Right hindlimb (tissue), 1 donor: ENCODE measurements at places on chromosomes 7 and 10.
A peak's percentile ranks its signal among the peaks of the same experiment; 100 is the strongest.

DNA sequence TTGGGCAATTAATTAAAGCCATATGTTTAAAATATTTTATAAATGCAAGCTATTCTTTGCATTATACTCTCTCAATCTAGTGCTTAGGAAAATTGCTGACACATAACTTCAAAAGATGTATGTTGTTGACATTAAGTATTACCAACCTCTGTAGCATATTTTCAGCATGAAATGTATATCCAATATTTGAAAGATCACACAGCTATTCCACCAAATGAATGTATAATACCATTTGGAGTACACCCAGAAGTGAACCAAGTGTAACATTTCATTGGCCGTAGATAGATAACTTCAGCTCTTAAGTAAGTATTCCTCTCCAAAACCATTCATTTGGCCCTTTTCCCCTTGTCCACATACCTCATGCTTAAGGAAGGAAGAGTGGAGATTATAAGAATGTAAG, 104.6 kb downstream of the HECTD2 start:
- no peak for DNase-seq

- no peak for DNase-seq
Measured at GRCh38 chr7:76022026-76022780, 25.6 kb downstream of the STYXL1 start.

- no peak for DNase-seq
Measured at GRCh38 chr7:11591055-11591633, 240.9 kb downstream of the THSD7A start.

- DNase-seq = no peak
Measured at GRCh38 chr7:116438267-116438666, 61.3 kb upstream of the CAV2 start.

DNA sequence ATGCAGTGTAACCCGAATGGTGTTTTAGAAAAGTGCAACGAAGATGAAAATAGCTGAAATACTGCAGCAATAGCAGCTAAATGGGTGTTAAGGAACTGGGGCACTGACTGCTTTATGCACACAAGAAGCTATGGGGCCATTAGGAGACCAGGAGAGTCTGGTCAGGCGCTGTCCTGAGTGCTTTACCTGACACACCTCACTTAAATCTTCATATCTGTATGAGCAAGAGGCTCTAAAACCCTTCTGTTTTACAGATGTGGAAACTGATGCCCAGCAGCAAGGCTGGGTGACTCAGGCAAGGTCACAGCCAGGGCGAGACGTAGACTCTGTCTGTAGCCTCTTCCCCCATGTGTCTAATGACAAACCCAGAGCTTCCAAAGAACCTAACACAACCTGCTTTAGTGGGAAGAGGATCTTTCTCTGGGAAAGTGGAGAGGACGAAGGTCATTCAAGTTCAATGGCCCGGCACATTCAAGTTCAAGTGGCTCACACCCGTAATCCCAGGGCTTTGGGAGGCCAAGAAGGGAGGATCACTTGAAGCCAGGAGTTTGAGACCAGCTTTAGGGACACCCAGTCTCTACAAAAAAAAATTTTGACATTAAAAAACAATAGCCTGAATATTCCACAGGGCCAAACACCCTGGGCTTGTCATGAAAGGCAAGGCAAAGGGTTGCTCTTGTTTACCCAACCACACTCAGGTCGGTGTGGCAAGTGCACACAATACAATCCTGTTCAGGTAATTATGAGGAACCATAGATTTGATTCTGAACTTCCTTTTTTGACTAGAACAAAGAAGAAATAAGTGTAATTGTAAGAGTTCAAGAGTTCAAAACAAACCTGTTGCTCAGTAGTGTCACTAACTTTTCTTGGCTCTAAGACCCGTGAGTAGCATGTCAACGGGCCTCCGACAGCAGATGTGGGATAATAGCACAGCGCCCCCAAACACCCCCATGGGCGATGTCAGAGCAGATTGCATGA, 53.7 kb upstream of the KLF6 start:
- no peak for DNase-seq

DNA sequence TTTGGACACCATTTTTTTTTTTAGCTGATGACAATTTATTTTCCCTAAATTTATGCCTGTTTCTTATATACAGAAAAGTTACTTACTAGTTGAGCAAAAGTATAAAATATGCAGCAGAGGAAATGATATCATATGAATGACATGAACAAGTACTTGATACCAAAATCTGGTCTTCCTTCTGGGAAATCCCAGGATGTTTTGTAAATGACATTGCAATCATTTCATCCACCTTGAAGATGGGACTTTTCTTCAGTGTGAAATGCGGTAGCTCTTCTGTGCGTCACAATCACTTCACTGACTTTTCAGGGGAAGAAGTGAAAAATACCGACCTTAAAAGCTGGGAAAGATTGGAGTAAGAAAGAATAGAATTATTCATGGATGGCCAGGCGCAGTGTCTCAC, 23.8 kb downstream of the C1QL3 start:
- no peak for DNase-seq

DNA sequence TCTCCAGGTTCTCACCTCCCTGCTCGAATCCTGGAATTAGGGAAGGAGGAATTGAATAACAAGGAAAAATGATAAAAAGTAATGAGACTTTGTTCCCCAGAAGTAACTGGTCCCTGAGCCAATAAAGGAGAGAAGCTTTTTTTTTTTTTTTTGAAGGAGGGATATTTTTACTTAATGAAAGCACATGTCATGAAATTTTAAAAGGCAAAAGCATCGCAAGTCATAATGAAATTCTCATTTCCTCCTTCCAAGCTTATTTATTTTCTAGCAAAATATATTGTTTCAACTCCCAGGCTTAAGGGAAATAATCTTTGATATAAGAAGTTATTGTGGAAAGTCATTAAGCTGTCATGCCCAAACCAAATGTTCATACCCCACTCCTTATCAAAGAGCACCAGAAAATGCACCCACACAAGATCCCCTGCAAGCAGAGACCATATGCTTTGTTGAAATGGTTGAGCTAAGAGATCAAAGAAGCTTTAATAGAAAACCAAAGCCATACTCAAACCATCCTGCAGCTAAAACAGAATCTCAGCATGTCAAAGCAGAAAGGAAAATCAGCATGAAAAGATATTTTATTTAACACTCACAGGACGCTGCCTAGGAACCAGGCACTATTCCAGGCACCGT, 16.7 kb upstream of the ABCC2 start:
- no peak for DNase-seq

DNA sequence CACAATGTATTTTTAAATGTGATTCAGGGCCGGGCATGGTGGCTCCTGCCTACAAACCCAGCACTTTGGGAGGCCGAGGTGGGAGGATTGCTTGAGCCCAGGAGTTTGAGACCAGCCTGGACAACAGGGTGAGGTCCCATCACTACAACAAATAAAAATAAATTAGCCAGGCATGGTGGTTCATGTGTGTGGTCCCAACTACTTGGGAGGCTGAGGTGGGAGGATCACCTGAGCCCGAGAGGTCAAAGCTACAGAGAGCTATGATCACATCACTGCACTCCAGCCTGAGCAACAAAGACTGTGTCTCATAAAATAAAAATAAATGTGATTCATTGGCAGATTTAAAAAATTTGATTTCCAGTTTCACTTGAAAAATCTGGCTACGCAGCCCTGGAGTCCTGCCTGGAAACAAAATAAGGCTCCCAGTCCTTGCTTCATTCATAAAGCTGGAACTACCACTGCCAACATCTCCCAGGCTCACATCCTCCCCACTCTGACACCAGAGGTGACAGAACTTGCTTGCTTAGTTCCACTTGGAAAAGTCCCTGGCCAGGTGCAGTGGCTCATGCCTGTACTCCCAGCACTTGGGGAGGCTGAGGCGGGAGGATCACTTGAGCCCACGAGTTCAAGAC, 27.9 kb upstream of the SLC35G1 start:
- DNase-seq = peak; percentile 40

- DNase-seq = no peak
Measured at GRCh38 chr7:78296644-78297371, 498.2 kb downstream of the PHTF2 start.

DNA sequence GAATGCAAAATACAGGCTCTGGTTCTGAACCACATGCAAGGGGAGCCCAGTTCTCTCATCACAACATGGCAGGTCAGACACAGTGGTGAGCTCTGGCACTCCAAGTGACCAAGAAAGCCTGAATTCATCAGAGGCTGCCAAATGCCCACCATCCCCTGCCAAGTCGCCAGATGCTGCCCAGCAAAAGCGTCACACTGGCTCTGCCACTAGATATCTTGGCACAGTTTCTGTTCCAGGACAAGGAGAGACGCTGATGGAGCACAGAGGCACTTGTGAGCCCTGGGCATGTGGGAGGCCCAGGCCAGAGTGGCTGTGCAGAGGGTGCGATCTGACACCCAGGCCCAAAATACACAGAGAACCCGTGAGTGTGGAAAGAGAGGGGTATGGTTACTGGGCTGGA, 57.8 kb downstream of the GAD2 start:
- DNase-seq = no peak

- no peak for DNase-seq
Measured at GRCh38 chr10:131219584-131219886, 92.0 kb downstream of the TCERG1L start.

DNA sequence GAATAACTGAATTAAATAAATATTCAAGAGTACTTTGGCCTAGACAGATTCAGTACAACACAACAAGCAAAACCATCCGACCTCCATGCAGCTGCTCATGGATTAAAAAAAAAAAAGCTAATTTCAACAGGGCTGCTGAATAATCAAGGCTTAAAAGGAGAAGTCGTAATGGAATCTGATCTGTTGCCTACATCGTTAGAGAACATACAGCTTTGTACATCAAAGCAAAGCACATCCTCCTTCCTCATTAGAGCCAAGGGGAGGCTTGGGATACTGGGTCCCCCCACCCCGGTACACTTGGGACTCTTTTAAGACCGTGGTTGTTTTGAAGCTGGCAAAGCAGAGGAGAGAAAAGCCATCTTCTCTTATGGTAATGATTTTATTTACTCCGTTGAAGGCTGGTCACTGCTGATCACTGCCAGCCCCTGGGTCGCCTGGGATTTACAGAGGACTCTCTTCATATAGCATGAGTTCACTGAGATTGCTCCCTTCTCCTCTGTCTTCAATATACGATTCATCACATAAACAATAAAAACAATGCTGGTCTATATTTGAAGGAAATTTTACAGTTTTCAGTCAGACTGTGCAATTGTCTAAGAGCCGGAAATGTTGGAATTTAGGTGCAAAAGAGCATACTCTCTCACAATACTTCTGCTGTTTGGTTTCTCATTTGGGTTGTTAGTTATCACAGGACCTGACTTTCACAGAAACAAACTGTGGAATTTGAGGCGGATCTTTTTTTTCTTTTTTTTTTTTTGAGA, 148.8 kb downstream of the FAM107B start:
- no peak for DNase-seq

GRCh38 chr7:36119005-36119706, 33.9 kb upstream of the EEPD1 start:
- no peak for DNase-seq

DNA sequence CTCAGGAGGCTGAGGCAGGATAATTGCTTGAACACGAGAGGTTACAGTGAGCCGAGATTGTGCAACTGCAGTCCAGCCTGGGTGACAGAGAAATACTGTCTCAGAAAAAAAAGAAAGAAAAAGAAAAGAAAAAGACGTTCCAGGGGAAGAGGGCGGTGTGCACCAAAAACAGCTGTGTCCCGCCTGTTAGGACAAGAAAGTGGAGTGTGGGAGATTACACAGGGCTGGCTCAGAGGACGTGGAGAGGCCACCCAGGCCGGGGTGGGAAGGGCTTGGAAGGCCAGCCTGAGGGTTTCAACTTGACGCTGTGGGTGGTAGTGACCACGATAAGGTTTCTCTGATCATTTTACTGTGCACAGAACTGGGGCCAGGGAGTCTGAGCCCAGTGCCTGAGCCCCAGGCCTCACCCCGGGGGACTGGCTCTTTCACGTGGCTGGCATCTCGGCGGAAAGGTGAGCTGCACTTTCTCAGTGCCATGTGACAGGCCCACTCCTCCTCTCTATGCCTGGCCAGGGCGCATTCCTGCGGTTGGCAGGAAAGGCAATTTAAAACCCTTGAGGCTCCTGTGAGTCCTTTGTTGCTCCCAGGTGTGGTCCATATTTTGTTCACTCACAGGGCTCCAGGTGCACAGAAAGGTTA, 13.9 kb downstream of the RHBDD2 start:
- DNase-seq = peak; percentile 56

GRCh38 chr10:132471484-132471883, 66.1 kb upstream of the INPP5A start:
- DNase-seq = no peak

DNA sequence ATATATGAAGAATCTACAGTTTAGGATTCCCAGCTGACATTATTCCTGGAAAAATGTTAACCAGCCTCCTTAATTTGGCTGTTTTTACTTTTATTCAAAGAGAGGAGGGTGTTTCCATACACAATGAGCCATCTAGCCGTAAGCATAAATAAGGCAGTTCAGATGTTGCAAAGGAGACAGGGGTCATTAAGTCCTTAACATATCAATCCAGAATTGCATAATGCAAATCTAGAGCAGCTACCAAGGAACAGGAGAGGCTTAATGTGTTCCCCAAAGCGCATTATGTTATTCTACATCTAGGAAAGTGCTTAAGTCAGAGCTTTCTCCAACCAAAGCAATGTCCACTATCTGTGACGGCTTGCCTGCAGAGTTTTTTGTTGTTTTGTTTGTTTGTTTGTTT, 32.4 kb upstream of the TCF7L2 start:
- no peak for DNase-seq

GRCh38 chr7:5197811-5198210, 7.8 kb downstream of the WIPI2 start:
- DNase-seq = no peak

DNA sequence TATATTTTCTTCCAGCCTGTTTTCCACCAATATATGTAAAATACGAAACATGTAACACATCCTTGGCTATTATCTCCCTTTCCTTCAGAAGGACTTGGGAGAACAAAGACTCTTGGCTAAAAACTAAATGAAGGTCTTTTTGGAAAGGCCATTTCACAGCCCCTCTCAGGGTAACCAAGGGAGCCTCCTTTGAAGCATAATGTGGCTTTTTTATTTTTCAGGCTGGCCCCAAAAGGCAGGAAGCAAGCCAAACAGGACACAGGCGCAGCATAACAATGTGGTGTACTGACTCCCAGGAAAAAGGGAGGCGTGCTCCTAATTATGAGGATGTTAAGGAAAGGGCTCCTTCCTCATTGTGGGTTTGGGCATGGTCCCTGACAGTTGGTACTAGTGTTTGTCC, 30.3 kb upstream of the CCSER2 start:
- DNase-seq = no peak

- no peak for DNase-seq
Measured at GRCh38 chr7:43531700-43532099, 51.2 kb upstream of the STK17A start.

GRCh38 chr10:129075927-129076326, 391.1 kb upstream of the MGMT start:
- DNase-seq = no peak

GRCh38 chr10:124991835-124992234, 49.9 kb downstream of the ZRANB1 start:
- no peak for DNase-seq

- DNase-seq = no peak
Measured at GRCh38 chr7:40482845-40483244, 348.0 kb downstream of the SUGCT start.

DNA sequence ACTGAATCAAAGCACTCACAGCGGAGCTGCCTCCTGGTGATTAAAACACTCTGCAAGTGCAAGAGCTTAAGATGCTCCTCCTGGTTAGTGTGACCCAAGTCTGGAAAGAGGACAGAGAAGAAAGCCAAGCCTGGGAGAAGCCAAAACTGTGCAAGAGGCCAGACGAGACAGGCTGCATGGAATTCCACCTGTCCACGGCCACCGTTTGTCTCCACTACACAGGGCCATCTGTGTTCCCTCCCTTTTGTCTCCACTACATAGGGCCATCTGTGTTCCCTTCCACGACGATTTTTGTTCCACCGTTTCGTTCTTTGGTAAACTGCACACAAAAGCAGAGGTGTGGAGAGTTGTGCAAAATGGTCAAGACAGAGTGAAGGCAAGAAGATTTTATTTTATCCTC, 233.0 kb downstream of the DIP2C start:
- DNase-seq = no peak
